Naive B cell (primary cell): ENCODE measurements at places on chromosomes 6 and 20. TPM values are rescaled to one million over a fixed set of nuclear protein-coding genes. Genes with fewer than 3 reads are reported as not detected.

FAM184A gene
- not detected for polyA plus RNA-seq

ERVFRD-1 gene
- 0.15 TPM for polyA plus RNA-seq

B4GALT5 gene
- polyA plus RNA-seq = 0.87 TPM

CDYL gene
- polyA plus RNA-seq = 8.7 TPM

ABHD16B gene
- polyA plus RNA-seq = 1.1 TPM

- no peak for DNase-seq
These were observed 174.1 kb downstream of the ADAT2 start for GRCh38 chr6:143276436-143276835.
